Germinal center (tissue), 1 donor: ENCODE measurements at places on chromosomes 6 and 20.

GRCh38 chr6:33390767-33391277, 801 bp upstream of the KIFC1 start:
- no peak for DNase-seq

DNA sequence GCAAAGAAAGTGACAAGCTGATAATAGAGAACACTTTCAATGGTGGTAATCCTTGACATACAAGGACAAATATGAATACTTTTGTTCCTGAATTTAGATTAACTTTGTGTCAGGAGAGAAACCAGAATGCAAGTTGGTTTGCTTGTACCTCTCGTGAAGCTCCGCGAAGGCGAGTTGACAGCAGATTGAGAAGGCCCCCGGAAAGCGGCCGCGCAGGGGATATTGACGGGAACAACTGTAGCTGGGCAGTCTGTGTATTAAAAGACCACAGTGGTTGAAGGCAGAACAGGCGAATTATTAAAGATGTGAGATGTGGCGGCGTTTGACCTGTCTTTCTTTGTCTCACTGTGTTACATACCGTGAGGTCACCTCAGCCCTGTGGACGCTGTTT, 175.8 kb upstream of the RALGAPA2 start:
- DNase-seq = no peak

GRCh38 chr6:24854077-24854666, 55.5 kb upstream of the ARMH2 start:
- no peak for DNase-seq

DNA sequence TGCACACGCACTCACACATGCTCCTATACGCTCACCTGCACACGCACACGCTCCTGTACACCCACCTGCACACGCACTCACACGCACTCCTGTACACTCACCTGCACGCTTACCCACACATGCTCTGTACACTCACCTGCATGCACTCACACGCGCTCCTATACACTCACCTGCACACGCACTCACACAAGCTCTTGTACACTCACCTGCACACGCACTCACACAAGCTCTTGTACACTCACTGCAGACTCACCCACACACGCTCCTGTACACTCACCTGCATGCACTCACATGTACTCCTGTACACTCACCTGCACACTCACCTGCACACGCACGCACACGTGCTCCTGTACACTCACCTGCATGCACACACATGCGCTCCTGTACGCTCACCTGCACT, 22.0 kb upstream of the TAF4 start:
- DNase-seq = no peak

- DNase-seq = no peak
These were observed 797.0 kb upstream of the GJE1 start for GRCh38 chr6:141335477-141336273.

DNA sequence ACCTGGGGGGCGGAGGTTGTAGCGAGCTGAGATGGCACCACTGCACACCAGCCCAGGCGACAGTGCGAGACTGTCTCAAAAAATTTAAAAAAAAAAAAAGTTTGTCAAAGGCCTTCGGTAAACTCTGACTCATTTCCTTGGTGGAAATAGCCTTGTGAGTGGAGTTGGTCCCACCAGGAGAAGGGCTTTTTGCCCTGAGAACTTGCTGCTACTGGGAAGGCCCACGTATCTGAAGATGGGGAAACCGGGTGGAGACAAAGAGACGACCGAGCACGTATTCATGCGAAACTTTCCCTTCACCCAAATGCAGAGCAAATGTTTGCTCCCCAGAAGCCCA, 51.7 kb downstream of the SLC22A23 start:
- DNase-seq = no peak

- DNase-seq = no peak
These were observed 512.6 kb downstream of the LMBRD1 start for GRCh38 chr6:69284176-69284730.

DNA sequence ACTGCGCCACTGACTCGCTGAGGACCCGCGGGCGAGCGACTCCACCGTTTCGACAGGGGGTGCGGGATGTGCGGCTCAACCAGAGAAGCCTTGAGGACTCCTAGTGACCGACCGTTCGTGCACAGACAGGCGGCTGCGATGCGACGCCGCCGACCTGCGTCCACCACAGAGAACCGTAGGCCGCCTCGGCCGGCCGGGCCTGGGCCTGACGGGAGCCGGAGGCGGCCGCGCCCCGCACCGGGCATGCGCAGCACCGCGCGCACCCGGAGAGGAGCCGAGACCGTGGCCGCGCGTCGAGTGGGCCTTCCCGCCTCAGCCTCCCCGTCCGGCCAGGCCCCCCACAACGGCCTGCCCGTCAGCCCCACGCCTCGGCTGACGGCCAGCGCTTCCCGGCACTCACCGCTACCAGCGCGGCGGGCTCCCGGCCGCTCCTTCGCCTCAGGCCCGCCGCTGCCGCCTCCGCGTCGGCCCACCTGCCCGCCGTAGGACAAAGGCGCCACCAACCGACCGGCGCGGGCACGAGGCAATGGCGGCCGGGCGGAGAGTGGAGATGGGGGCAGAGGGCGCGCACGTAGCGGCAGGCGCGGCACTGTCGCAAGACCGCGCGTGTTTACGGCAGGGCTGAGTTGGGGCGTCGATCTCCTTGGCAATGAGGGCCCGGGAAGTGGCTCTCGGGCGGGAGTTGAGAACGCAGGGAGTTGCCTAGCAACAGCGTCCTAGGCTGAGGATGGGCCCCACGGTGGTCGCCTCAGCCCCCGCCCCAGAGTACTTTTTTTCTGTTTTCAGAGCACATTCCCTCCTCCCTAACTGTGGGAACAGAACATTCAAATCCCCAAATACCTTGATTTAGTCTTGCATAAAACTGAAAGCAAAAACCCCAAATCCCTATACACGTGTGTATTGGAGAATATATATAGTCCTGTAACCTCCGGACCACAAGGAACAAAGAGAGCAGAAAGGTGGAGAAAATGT, at the start of gene NCOA5:
NCOA5 (minus strand) TSS at position 546 of the 972 bp plus-strand sequence. CDS start 10,538 bp downstream, outside the sequence.
- DNase-seq = peak; percentile 95

GRCh38 chr20:63009988-63010769, 3.4 kb upstream of the BHLHE23 start:
- peak; percentile 72 for DNase-seq

DNA sequence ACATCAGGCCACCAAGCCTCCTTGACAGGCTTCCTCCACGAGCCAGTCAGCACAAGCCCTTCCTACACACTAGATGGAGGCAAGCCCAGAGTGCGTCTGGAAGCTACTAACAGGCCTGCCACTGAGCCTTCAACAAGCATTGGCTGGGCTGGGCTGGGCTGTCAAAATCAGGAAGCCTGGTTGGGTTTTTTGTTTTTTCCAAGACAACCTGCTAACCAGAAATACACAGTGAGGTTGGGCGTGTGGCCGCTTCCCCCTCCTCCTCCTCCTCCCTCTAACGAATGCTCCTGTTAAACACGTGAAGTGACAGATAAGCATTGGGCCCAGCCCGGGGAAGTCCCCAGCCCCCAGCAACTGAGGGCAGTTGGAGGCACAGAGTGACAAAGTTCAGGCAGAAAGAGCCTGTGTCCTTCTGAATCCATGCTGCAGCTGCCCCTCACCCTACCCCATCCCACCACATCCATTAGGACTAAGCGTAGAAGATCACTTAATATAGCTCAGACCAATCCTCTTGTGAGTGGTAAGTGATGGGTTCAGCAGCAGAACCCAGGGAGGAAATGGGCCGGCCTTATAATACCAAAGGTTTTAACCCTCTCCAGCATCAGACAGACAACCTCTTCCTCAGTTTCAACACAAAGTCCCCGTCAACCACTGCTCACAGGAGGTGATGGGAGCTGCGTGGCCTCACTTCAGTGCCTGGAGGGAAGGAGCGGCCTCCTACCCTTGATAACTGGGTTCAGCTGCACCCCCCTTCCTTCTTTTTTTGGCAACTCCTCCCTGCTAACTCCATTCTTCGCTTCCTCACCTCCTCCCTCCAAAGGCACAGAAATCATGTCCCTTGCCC, 1.1 kb downstream of the NFATC2 start:
- DNase-seq = peak; percentile 45

DNA sequence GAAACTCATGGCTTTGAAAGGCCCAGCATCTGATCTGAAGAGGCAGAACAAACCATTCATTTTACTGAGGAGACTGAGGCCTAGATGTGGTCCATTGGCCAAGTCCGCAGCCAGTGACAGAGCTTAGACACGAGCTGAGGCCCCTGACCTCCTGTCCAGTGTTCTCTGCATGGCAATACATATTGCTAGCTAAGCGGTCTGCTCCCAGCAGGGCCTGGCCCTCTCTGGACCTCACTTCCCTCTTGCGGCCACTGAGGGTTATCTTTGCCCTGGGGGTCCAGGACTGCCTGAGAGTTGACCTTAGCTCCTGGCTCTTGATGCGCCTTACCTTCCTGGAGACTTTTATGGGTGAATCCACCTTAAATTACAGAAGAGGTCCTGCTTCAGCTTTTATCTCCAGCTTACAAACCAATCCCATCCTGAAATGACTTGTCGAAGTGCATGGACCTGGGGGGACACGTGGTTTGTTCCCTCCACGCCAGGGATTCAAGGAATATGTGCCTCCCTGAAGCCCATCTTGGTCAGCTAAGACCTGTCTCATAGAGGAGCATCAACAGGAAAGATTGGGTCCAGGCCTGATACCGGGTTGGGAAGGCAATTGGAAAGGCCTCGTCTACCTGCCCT, 75.6 kb downstream of the CNBD2 start:
- no peak for DNase-seq

- no peak for DNase-seq
These were observed 3.2 kb downstream of the TFB1M start for GRCh38 chr6:155311086-155311485.

DNA sequence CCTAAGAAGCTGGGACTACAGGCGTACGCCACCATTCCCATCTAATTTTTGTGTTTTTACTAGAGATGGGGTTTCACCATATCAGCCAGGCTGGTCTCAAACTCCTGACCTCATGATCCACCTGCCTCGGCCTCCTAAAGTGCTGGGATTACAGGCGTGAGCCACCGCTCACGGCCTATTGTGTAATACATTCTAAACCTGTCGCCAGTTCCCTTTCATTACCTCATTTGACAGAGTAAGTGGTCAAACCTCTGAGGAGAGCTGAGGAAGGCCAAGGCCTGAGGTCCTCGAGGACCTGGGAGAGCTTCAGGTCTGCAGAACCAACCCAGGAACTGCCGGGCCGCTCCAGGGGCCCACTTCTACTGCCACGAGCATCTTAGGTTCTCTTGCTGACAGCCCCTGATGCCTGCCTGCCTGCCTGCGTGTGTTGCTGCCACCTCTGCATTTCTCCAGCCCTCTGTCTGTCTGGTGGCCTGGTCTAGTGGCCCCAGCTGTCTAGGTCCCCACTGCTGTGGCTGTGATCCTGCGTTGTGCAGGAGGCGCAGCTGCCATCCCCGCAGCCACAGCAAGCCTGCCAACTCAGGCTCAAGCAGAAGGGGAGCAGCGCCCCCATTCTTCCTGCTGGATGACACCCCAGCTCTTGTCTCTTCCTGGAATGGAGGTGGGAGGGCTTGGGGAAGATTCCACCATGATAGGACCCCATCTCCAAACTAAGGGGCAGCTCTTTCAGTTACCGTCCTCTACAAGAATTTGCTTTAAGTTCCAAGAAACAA, 45.3 kb downstream of the PRR18 start:
- DNase-seq = no peak

DNA sequence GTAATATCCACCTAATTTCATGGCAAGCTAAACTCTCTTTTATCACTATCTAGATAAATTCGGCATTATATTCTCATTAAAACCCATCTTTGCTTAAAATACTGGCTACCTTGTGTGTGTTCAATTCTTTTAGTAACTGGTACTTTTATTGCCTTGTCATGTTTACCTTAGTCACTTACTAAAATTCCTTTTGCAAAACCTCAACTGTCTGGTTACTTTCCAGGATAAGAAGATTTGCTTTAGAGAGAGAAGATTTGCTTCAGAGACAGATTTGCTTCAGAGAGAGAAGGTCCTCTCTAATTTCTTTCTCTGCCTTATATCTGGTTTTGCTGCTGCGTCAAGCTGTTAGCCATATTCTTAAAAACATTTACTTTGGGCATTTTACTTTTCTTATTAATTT, 151.5 kb upstream of the MLIP start:
- no peak for DNase-seq

DNA sequence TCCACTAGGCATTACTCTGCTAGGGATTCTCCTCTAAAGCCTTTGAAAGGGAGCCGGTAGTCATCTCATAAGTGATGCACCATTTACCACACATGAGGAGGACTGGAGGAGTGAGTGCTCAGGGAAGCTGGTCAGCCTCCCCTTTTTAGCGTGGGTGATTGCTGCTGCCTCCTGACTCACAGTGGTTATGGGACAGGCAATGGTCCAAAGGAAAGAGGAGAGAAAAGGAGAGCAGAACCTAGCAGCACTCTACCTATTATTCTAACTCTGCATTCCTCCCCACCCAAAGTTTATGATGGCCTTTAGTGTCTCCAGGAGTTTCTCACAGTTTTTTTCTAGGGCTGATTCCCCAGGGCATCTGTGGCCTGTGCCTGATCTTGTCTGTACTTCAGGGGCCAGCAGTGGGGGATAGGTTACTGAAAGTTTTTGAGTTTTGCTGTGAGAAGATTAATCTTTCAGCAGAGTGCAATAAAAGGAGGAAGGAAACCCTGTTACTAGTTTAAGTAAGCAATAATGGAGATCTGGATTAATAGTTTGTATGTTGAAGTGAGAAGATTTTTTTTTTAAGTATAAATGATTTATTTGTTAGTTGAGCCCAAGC, 36.4 kb upstream of the GCLC start:
- DNase-seq = no peak

DNA sequence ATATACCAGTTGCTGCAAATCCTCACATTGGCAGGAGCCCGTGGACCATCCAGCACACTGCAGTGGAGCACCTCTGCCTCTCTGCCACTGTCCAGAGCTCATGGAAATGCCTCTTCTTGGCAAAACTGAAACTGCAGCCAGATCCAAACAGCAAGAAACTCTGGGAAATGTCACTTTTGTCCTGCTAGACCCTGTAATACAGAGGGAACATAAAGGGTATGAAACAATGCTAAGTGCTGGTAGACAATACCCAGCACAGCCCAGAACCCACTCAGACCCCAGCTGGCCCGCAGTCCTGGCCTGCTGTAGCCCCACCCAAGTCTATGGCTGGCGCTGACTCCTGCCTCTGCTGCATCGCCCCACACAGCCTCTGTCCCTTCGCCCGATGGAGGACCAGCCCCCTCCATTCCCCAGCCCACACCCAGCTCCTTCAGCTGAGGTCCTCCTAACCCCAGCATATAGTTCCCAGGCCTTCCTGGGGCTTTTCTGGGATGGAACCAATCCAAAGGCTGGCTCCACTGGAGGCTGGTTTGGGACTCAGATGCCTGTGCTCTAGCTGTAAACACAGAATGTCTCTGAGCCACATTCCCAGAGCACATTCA, 242.5 kb downstream of the LRFN2 start:
- no peak for DNase-seq

DNA sequence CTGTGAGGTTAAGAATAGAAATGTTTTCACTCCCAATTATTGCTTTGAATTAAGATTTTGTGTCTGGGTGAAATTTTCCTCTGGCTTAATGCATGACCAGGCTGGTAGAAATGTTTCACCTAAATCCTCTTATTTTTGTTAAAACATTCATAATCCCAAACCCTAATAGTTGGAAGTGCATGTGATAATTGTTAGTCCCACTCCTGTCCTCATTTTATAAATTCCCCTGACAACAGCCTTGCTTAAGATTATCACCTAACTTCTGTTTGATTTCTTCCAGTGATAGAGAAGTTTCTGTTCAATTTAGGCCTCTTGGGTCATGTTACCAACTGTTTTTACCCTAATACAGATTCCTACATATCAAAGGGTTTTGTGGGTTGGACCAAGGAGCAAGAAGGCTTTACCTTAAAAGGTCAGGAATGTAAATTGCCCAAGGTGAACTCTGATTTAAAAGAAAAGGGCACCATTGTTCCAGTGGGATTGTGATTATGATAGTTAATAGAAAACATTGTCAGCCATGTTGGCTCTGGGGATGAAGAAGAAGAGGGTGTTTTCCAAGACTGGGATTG, 158.7 kb upstream of the CENPW start:
- no peak for DNase-seq
